ENCODE measurements at places on chromosomes 3 and 15.

- no peak for DNase-seq
Observed at GRCh38 chr15:101115786-101116680, 135.8 kb downstream of the CHSY1 start.

DNA sequence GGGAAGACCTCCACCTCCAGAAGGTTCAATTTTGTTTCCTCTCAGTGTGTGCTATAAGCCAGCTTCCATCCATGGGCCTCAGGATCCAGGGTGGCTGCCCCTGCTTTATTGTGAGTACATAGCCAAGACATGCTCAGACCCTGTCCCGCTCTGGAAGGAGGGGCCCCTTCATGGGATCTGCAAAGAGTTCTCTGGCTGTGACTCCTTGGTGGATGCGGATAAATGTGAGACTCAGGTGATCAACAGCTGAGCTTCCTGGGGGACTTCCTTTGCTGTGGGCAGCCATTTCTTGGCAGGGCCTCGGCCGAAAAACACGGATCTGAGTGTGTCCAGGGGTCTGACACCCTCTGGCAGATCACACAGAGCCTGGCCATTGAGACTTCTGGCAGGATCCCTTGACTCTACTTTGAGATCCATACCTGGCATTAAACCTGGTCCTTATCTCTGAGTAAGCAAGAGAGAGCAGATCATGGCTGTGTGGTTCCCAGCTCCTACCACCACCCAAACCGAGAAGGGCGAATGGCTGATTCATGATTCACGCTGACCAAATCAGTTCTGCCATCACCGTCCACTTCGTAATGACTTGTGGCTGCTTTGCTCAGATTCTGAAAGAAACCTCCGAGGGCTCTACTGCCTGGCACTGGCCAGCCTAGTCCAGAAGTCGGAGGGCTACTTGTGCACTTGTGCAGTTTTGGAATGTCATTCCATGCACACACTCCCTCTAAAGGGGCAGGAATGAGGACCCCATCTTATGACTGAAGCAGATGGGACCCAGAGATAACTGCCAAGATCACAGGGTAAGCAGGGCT is 68.1 kb downstream of the SENP2 start:
- DNase-seq = no peak

DNA sequence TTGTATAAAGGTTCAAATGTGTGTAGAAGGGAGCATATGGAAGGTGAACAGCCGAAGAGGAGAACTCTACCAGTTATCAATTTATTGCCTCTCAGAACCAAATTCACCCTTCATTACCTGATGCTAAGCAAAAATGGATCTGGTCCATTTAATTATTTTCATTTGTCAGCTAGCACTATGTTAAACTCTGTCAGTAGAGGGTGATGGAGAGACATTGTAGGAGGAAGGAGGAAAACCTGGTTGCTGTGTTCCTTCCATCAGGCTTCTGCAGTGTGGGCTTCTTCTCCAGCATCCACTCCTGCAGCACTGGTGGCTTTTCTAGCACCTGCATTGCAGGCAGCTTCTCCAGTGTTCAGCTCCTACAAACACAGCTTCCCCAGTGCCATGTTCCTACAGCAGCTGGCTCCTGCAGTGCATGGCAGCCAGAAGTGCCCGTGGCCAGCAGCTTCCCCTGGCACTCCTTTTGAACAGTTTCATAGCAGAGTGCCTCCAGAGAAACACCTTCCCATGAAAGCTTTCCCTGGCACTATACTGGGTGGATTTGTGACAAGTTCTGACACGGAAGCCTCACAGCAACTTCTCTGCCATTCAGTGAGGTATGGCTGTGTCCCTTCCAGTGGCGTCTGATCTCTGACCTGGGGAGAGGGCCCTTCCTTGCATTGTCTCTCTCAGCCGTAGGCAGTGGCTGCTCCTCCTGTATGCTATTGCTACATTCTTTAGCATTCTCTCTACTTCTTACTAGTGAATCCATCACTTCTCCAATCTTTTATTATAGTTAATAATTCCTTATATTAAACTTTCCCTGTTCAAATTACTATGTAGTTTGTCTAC is 14.6 kb upstream of the IL17RD start:
- no peak for DNase-seq

- no peak for DNase-seq
Observed at GRCh38 chr3:67419218-67419529, 235.2 kb downstream of the SUCLG2 start.

GRCh38 chr15:83092309-83092976 is 15.0 kb upstream of the TM6SF1 start:
- DNase-seq = no peak

DNA sequence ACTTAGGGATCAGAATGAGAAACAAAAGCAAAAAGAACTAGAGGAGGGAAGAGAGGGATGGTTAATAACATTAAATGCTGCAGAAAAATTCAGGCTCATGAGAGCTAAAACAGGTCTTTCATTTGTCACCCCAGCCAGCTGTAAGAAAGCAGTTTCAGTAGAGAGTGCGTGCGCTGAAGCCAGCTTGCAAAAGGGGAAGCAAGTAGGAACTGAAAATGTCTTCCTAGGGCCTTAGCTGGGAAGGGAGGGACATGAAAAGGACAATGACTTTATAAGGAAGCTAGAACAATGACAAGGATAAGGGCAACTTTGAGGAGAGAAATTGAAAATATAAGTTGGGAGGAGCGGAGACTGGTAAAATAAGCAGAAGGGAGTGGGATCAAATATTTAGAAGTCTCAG is 3.1 kb downstream of the CIAO2A start:
- DNase-seq = no peak

DNA sequence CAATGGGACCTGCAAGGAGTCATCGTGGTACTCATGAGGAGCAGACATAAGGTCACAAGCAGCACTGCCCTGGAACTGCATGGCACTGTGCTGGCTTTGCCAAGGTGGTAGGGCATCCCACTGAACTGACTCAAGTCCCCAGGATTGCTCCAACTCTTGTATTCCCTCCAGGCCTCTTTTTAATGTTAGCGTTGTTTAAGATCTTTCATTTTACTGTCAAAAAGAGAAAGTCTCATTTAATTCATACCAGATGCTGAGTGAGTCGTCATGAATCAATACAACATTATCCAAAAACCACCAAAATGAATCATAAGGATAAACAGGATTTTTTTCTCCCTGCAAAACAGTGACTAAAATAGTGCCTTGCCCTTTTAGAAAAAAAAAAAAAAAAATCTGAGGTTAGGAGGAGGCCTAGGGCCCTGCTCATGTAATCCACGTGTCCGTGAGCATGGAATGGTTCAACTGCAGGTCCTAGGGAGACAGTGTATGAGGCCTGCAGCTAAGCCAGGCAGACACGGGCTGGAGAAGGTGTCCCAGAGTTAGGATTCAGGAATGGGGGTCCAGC is 36.7 kb upstream of the BLM start:
- DNase-seq = no peak

DNA sequence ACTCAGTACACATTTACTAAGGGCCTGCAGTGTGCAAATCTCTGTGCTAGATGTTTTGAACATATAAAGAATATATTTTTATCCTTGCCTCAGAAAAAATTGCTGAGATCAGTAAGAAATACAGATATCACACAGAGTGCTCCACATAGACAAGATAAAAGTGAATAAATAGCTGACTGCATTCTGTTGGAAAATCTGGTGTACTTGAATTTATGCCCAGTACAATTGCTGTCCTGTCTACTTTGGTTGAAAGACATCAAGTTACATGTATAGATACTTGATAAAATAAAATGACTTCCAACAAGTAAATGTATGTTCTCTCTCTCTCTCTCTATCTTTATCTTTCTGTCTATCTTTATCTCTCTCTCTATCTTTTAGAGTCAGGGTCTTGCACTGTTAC is 381.2 kb upstream of the CBLB start:
- DNase-seq = no peak

- no peak for DNase-seq
Observed at GRCh38 chr15:51156957-51157356, 62.3 kb upstream of the TNFAIP8L3 start.

DNA sequence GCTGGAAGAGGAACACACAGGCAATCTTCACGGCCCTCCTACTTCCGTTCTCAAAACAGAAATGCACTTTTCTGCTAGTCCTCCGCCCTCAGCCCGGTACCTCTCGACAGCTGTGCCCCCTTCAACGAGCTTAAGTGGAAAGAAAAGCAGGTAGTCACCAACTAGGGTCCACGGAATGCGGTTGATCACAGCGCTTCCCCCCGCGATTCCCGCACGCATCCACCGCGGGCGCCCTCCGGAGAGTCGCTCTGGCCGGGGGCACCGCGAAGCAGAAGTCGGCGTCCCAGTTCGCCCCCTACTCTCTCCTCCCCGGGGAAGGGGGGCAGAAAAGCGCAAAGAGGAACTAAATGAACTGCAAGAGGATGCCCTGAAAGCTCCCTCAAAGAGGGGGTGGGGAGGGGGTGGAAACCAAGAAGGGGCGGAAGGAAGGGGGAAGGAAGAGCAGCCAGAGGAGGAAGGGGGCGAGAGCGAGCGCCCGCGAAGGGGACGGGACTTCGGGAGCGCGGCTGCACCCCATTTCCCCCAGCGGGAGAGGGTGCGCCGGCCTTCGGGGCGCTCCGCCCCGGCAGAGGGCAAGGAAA is 738 bp downstream of the ACAP2 start:
- peak; percentile 63 for DNase-seq

- DNase-seq = peak; percentile 31
Observed at GRCh38 chr3:122975163-122975923, 52.2 kb downstream of the SEMA5B start.

DNA sequence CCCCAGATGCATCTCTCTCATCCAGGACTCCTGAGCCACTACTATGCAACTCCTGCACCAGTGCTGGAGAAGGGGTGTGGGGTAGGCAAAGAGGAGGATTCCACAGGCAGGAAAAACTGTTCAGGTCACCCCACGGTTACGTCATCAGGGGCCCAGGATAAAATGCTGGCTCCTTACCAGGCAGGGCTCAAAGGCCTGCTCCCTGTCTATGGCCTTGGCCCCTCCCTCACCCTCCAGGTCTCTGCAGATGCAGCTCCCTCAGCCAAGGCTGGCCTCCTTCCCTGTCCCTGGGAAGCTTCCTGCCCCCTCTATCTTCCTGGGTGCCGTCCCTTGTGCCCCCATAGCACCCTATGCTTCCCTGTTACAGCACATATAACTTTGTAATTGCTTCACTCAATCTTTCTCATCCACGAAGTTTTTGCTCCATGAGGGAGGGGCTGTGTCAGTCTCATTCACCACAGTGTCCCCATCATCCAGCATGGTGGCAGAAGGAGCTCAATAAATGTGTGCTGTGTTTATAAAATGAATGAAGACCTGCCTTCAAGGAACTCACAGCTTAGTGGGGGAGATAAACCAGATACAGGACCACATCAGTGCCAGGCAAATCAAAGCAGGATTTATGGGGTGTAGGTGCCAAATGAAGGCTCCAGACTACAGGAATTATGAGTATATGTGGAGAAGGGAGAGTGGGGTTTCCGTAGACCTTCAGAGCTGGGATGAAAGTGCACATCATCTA is 18.6 kb downstream of the KBTBD13 start:
- DNase-seq = no peak

DNA sequence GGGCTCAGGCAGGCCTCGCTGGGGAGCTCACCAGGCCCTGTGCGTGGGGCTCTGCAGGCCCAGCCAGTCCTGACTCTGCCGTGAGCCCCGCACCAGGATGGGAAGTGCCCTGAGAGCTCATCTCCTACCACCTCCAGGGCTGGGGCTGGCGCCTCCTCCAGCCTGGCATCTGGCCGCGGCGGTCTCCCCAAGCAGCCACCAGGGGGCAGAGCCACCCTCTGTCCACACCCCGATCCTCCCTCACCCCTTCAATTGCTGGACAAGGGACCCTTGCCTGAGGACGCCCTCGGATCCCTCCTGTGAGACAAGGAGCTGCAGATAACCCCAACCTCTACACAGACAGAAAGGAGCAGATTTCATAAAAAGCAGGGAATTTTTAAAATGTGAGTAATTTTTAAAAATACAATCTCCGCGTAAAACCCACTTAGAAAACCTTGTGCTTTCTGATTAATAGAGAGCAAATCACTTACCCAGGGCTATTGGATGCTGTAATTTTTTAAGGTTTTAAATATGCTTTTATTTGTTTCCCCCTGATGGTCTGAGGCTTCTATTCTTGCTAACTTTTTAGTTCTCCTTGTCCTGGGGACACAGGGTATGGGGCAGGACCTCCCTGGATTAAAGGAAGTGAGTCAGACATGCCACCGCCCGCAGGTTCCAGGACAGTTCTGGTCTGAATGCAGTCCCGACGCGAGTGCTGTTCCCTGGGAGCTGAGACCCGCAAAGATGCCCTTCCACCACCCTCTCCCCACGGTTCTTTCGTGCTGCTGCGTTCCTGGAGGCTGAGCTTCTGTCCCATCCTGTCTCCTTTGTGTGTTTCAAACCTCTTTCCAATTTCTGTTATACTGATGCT is 52.3 kb upstream of the CHRNA7 start:
- DNase-seq = peak; percentile 79

DNA sequence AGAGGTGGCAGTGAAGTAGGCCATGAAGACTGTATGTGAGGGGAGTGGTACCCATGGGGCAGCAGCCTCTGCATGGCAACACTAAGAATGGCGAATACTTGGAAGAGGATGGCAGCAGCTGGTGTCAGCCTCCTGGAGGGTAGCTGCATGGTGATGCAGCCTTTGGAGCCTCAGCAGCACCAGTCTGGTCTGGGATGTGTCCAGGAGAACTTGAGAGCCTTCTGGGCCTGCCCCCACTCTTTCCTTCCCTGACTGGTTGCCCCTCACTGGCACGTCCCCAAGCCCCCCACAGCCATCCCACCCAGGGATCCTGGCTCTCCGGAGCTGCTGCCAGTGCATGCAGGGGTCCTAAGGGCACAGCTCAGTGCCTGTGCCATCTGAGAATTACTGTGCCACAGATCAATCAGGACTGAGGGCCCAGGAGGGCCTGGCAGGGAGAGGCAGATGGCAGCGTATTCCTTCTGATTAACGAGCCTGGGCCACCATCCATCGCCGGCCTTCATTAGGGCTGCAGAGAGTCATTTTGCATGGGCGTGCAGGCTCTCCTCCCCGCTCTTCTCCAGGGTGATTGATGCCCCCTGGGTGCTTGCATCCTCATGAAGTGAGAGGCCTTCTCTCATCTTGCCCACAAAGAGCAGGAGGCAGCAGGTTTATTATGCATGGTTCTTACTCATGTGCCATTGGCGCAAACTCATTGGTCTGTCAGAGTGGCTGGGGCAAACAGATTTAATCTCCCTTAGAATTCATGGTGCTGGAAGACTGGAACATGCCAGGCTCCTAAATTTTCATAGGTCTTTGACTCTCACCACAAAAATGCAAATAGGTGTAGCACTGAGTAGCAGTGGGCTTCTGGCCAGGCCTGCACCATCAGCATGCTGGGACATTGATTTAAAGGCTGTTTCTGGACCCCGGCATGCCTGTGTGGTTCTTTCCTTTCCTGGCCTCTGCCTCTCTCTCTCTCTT is 116.8 kb downstream of the EPHB1 start:
- no peak for DNase-seq

DNA sequence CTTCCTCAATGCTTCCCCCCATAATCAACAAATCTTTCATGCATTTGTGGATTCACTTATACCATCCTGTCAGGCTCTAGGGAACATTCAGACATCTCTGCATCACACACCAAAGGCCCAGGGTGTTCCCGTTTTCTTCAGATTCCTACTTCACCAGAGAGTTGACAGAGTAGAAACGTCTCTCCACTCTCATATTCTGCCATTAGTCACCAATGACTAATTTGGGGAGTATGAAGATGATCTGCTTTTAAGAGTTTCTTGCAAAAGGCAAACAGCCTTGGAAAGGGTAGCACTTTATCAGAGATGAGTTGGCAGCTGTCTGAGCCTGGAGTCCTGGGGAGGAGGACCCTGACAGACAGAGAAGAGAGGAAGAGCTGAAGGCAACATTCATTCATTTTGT is 55.8 kb upstream of the DGKG start:
- DNase-seq = no peak

- peak; percentile 69 for DNase-seq
Observed at GRCh38 chr3:15310491-15311370, 21.7 kb downstream of the SH3BP5 start.

GRCh38 chr15:48680841-48681240 is 35.3 kb upstream of the FBN1 start:
- DNase-seq = no peak
